ENCODE measurements at places on chromosomes 1 and 21. TPM values are rescaled to one million over a fixed set of nuclear protein-coding genes. Genes with fewer than 3 reads are reported as not detected.

The KCNH1 gene
- 2.9 TPM for total RNA-seq

The MAP3K6 gene
- total RNA-seq = 17.9 TPM

The ITGB3BP gene
- total RNA-seq = 11.5 TPM

The ARHGEF10L gene
- total RNA-seq = 16.6 TPM

The CLCA4 gene
- not detected for total RNA-seq

The CALML6 gene
- 1.4 TPM for total RNA-seq

The OR2L5 gene
- total RNA-seq = not detected

The ATP1A4 gene
- total RNA-seq = not detected

The PTPRC gene
- not detected for total RNA-seq

The SPATA45 gene
- total RNA-seq = not detected

The NECAP2 gene
- 145 TPM for total RNA-seq

The ZNF124 gene
- 22.3 TPM for total RNA-seq

The LCE3E gene
- not detected for total RNA-seq
